ENCODE measurements at places on chromosomes 7 and 10.

DNA sequence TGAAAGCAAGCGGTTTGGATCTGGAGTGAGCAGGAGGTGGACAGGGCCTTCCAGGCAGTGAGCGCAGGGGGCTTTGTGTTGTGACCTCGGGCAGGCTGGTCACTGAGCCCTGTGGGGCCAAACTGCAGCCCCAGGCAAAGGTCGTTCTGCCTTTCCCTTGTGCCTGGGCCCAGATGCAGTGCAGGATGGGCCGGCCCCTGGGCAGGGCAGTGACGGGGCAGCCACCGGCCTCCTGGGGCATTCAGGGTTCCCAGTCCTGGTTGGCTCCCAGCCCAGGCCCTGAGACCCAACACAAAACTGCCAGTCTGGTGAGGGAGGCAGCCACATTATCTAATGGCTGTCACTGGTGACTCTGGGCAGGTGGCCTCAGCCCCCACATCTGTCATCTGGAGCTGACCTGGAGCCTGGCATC is 7.1 kb downstream of the ARPC1B start:
- no peak for DNase-seq

- DNase-seq, result peak; percentile 60
Observed at GRCh38 chr7:101085162-101085964, at the start of gene TRIM56. Gene TRIM56, plus strand, starts transcription at chr7:101085481. Its CDS starts 1,832 bp downstream, at chr7:101087313.

- DNase-seq, result no peak
Observed at GRCh38 chr7:95690367-95690947, 81.9 kb upstream of the DYNC1I1 start.

GRCh38 chr7:26198133-26198780 is 2.3 kb downstream of the HNRNPA2B1 start:
- DNase-seq, result no peak

- DNase-seq, result no peak
Observed at GRCh38 chr7:107526672-107527071, 37.0 kb downstream of the COG5 start.

- DNase-seq, result no peak
Observed at GRCh38 chr7:30682212-30683083, at the start of gene CRHR2. Gene CRHR2, minus strand, starts transcription at chr7:30682456. Its CDS starts 176 bp downstream, at chr7:30682280.

GRCh38 chr10:73768881-73769280 is 13.0 kb upstream of the CHCHD1 start:
- DNase-seq, result peak; percentile 42

DNA sequence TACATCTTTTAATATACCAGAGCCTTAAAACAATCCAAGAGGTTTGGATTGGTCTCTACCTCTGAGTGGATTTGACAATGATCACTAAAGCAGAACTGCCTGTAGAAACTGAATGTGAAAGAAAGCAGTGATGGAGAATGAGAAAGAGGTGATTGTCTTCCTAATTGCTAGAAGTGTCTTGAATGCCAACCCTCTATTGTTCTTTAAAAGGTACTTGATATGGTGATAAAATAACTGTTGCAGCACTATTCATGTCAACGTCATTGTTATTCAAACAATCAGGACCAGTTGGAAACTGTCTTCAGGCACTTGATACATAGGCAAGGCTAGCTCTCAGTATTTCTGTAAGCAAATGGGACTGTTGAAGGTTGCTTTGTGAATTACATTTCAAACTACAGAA is 47.9 kb upstream of the ITPRID1 start:
- DNase-seq, result no peak

Measured in activated T-helper 1 cell treated with anti-CD3 and anti-CD28 coated beads, Interleukin-2, amount 50 U/mL, for 16 hours (primary cell).